Midbrain (tissue), 1 donor: ENCODE measurements at places on chromosomes 16 and 17.

DNA sequence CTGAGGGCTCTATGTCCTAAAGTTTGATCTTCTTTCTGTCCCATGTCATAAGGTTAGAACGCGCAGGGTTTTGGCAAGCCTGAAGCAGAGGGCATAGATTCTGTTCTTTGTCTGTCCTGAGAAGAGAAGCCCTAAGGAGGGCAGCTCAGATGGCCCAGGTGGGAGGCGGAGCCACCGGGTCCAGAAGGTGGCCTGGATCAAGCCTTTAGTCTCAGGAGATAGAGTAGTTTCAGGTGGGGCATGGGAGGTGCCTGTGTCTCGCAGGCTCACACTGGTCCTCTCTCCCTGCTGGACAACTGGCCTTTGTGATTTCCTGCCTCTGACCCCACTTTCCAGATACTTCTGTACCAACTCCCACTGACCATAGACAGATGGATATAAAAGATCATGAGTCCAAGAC is 44.2 kb upstream of the DNAJA2 start:
- no peak for DNase-seq

- no peak for DNase-seq
These were observed 14.6 kb downstream of the COG4 start for GRCh38 chr16:70508752-70509151.

GRCh38 chr17:52209507-52209906 is 51.0 kb upstream of the CA10 start:
- DNase-seq: no peak

- no peak for DNase-seq
These were observed 25.2 kb downstream of the MIS12 start for GRCh38 chr17:5511401-5512225.

GRCh38 chr17:82835122-82835521 is 4.7 kb downstream of the ZNF750 start:
- DNase-seq: no peak

GRCh38 chr17:71286625-71287024 is 834.2 kb upstream of the SOX9 start:
- no peak for DNase-seq

DNA sequence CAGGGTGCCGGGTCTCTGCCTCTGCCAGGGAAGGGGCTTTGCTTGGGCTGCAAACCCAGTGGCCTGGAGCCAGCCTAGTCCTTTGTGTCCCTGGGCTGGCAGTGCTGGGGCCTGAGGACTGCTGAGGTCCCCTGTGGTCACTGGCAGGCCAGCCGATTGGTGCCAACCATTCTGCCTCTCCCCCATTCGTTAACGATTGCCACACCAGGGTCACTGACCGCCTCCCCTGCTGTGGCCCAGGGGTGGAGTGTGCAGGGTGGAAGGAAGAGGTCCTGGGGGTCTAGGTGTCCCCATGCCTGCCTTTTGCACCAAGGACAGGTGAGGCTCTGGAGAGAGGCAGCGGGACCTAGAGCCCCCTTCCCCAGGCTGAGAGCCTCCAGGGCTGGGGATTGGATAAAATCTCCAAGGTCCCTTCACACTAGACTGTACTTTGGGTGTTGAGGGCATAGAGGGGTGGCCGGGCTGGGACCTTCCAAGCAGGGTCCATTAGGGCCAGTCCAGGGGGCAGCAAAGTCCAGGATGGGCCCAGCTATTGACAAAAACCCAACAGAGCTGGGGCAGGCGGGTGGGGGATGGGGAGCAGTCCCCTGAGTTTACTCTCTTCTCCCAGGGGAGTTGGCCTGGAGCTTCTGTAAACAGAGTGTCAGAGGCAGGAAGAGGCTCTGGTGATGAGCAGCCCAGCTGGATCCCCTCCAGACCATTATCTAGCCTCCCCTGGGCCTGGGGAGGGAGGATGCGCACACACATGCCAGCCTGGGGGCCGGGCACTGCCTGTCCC is 1.1 kb downstream of the VASN start:
- peak; percentile 31 for DNase-seq
